T-helper 1 cell (primary cell): ENCODE measurements at places on chromosomes 16 and 17.

DNA sequence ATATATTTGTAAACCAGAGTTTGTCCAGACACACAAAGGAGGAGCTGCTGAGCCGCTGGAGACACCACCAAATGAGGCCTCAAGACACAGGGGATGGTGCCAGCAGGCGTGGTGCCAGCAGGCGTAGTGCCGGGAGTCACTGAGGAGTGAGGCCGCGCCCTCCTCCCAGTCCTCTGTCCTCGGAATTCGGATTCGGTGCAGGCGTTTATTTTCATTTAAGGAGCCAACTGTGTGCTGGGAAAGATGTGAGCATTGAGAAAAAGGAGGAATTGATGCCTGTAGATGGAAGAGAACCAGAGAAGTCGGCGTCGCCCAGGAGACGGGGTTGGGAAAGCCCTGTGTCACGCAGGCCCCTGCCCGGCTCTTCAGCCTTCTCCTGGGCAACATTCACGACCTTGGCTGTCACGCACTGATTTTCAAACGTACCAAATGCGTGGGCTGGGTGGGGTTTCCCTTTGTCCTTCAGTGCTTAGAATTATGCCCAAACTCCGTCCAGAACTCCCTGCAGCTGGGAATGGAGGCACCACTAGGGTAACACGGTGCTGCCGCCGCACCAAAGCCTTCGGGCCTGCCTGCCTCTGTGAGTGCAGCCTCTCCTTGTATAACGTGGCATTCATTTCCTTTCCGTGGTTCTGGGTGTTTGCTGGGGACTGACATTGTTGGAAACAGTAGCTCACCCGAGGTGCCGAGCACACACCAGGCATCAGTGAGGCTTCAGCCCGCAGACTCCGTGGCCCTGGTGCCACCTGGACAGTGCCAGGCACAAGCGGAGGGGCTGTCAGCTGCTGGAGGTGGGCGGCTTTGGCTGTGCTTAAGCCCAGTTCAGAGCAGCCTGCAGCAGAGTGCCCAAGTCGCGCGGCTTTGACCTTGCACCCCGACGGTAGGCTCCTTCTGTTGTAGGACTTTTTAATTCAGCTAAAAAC lies 49.0 kb upstream of the CHMP6 start:
- no peak for DNase-seq

GRCh38 chr17:6526362-6527152 lies 29.8 kb downstream of the PITPNM3 start:
- DNase-seq, result no peak

DNA sequence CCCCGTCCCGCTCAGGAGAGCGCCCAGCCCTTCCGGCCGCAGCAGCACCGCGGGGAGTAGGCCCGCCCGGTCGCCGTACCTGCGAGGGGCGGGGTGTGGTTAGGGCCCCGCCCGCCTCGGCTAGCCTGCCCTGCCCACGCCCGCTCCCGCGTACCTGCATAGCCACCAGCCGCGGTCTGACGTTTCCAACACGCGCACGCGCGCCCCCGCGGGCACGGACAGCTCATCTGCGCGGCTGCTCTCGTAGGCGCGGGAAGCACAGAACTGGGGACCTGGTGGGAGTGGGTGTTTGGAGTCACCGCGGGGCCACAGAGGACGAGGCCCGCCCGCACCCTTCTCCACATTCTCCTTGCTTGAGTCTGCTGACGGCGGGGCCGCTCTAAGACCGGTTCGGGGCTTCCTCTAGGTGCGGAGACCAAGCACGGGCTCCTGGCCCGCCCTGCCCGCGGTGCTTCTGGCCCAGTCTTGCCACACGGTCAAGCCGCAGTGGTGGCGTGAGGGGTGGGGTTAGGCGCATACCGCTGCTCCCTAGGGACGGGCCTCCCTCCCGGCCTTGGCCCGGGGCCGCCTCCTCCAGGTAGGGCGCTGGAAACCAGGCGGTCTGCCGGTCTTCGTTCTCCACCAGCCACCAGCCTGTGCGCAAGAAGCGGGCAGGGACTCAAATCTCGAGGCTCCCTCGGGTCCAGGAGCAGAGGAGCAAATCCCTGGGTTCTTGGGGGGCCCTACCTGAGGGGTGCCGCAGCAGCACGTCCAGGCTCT lies 1.8 kb downstream of the NOXO1 start:
- DNase-seq, result no peak

- DNase-seq, result no peak
Observed at GRCh38 chr17:43860077-43860725, 13.2 kb downstream of the CD300LG start.

DNA sequence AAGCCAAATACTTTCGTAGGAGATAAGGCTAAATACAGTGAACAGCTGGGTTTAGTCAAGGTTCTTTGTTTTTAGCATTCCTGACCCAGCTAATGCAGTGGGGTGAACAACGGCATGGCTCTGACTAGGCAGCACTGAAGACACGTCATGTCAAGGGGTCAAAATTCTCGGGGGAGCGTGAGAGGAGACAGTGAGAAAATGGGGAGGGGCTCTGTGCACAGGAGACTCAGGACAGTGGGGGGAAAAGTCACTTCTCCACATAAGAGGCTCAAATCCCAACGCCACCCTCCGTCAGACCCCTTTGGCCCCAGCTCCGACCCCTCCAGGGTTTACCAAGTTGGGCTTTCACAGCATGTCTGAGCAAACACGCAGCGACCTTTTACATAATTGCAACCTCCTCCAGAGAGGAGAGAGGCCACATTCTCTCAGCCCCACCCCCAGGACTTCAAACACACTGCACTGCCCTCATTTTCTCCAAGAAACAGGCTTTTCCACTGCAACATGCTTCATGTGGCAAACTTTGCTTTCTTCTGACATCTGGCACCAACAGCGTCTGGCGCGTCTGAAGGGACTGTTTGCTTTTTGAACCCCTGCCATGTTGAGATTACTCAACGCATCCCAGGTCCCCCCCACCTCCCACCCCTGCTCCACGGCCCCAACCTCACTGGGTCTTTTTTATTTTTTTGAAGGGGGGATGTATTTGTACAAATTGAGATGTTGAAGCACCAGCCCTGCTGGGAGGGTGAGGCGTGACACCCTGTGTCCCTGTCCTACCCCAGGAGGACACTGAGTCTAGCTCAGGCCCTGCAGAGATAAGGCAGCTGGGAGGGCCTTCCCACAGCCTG lies 30.0 kb downstream of the AXIN2 start:
- no peak for DNase-seq

GRCh38 chr17:68710976-68711375 lies 109.8 kb upstream of the FAM20A start:
- DNase-seq, result no peak

- no peak for DNase-seq
Observed at GRCh38 chr16:65875381-65876055, 491.0 kb upstream of the CDH5 start.

DNA sequence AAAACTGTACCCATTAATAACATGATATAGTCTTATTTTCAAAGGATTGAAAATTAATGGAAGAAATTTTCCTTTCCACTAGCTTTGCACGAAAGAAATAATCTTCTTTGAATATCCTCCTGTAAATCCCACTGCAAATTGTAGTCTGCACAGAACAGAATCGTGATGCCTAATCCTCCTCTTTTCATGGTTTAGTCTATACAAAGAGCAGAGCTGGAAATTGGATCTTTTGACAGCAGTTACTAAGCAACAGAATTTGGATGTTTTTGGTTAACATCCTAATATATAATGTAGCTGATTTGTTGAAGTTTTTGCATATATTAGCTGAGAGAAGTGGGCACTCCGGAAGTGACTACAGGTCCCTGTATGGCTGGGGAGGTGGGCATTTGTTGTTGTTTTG lies 98.6 kb downstream of the WNT3 start:
- no peak for DNase-seq

GRCh38 chr16:87437327-87437726 lies 45.2 kb downstream of the MAP1LC3B start:
- DNase-seq, result no peak

DNA sequence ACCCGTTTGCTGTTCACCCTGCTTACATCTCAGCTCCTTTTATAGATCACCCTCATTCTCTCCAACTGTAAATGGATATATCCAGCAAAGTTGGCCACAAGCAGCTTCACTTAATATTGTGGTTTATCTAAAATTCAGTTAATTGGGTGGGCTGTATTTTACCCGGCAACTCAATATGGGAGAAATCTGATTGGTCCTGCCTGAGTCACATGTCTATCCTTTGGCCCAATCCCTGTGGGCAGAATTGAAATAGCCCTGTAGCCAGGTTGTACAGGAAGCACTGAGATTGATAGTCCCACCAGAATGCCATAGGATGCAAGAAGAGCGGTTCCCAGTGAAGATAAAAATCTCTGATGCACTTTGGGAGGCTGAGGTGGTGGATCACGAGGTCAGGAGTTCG lies 73.2 kb downstream of the AIPL1 start:
- DNase-seq, result no peak

DNA sequence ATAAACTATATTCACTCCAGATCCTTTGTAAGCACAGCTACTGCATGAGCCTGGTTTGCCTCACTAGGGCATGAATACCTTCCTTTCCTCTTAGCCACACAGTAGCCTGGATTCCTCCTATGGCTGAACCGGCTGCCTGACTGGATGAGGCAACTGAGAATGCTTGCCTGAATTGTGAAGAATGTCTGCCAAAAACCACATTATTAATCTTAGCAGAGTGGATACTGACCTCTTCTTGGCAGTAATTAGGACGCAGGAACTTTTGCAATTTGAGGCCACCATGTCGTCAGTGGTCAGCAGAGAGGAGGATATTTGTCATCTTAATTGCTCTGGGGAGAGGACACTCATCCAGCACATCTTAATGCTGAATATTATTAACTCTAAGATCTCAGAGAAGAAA lies 651.8 kb upstream of the GOT2 start:
- DNase-seq, result no peak

DNA sequence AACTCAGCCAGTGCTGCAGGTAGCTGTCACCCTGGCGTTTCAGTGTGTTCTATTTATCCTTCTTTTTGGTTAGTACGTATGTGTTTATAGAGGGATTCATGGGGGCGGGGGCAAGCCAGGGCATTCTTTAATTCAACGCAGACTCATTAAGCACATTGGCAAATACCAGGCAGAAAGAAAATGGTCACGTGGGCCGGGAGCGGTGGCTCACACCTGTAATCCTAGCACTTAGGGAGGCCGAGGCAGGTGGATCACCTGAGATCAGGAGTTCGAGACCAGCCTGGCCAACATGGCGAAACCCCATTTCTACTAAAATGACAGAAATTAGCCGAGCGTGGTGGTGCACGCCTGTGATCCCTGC lies 69.1 kb downstream of the HAPSTR1 start:
- no peak for DNase-seq

- DNase-seq, result no peak
Observed at GRCh38 chr16:88914750-88915368, 48.4 kb upstream of the PABPN1L start.

DNA sequence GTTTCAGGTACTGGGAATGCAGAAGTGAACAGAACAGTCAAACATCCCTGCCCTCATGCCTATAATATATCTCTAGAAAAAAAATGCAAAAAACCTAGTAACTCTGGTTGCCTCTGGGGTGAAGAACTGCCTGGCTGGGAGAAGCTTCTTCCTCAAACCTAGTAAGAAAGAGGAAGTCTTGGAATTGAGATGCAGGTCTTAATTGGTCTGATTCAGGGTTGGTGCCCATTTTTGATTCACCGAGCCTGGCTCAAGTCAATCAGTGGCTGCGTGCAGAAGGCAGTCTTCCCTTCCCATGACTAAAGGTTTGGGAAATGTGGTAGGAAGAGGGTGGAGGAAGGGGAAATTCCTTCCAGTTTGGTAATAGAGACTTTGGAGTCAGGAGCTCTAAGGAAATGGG lies 22.4 kb downstream of the CDRT15 start:
- DNase-seq, result no peak

DNA sequence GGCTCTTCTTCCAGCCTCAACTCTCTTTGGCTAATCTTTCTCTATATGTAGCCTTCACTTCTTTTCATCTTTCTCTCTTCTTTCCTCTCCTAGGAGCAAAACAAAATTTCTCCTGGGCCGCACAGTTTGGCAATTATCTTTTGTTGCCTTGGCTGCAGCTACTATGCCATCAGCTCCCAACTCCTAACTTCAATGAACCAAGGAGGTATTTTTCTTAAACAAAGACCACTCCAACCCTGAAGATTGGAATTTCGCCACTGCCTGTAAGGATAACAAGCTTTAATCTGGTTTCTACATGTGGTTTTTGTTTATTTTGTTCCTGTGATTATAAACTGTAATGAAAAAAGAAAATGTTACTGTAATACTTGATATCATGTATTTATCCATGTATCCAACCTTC lies 2.3 kb upstream of the SCPEP1 start:
- DNase-seq, result no peak

GRCh38 chr16:23252310-23252709 lies 49.8 kb upstream of the SCNN1B start:
- DNase-seq, result no peak

DNA sequence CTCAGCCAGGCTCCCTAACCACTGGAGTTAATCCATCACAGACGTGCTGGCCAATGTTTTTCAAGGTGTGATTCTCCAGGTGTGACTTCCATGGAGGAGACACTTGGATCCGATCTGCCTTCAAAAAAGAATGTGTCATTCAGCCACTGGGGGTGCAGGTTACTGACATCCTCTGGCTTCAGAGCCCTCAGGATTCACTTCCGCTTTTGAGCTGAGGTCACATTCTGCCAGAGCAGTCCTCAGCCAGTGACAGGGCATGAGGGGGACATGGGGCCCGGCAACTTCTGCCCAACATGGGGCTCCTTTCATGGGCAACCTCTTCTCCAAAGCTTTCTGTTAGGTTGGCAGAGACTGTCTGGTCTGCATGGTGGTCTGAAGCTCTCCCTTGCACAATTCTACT lies 81.4 kb downstream of the GRIN2A start:
- no peak for DNase-seq

DNA sequence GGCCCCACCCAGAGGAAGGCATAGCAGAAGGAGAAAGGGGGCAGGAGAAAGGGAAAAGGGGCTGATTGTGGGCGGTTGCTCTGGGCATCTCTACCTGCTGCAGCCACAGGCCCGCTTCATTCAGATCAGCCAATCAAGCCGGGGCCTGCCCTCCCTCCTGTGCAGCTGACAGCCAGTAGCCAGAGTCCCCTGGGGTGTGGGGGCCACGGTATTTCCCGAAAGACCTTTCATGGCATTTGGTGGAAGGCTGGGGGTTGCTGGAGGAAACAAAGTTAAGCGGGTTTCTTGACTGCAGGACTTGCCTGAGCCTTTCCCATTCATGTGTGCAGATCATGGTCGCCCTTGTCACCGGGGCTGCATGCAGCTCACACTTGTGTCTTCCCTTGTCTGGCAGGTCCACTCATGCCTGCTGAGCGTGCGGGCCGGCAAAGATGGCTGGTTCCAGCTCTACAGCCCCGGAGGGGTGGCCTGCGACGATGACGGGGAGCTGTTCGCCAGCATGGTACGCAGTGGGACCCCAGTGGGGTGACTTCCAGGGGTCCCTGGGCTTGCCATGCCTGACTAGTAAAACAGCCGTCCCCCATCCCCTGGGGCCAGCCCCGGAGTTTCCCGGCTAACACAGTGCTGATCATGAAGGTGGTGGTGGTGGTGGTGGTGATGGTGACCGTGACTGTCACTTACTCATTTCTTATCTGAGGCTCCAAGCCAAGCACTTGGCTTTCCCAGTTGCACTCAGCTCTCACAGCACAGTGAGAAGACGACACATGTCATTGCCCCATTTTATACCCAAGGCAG lies 82.7 kb upstream of the PLCG2 start:
- no peak for DNase-seq
